B cell (primary cell): ENCODE measurements at places on chromosomes 1 and 21.

DNA sequence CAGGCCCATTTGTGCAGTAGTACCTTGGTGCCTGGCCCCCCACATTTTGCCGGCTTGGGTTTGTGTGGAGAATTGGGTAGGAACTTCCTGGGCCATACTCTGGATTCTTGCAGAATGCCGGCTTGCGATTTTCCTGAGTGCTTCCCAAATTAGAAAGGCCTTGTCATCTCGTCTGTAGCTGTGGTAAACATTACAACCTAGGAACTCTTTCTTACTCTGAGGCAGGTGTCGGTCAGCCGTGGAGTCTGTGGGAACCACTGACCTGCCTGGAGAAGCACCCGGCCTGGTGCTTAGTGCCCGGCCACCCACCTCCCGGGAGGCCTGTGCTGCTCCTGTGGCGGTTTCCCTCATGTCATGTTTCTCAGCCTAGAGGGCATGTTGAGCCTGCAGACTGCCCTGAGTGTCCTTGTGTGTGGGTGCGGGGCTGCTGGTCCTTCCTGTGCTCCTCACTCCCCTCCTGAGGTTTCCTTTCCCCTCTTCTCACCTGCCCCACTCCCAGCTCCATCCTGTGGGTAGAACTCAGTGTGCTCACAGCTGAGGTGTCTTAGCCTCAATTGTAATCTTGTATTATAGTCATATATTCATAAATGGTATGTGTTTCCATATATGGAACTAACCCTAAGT, 64.7 kb downstream of the S100B start:
- DNase-seq, result no peak

DNA sequence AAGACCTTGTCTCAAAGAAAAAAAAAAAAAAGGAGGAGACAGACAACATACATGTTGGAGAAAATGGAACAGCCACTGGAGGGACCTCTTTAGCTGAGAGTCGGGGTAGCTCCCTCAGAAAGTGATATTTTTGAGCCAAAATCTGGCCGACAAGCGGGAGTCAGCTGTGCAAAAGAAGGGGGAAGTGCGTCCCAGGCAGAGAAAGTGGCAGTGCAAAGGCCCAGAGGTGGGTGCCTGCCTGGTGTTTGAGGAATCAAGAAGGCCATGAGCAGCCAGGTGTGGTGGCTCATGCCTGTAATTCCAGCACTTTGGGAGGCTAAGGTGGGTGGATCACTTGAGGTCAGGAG, 6.1 kb upstream of the CROCC start:
- no peak for DNase-seq

- no peak for DNase-seq
Measured at GRCh38 chr1:41914516-41914915, 4.2 kb downstream of the HIVEP3 start.

- no peak for DNase-seq
Measured at GRCh38 chr1:47692196-47692595, 254.4 kb downstream of the FOXD2 start.

DNA sequence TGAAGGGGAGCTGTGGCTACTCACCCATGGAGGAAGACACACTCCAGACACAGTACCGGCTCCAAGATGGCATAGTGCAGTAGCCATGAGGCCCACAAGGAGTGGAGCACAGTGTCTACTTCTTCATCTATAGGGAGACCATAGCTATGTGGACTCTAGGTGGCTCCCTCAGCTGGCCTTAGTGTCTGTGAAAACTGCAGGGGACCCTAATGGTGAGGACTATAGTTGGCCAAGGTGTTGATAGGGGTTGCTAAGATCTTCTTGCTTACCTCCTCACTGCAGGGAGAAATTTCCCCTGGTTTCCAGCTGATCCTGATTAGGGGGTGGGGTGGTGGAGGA, 58.9 kb downstream of the DIPK1A start:
- no peak for DNase-seq

GRCh38 chr1:40872276-40872675, 10.1 kb upstream of the CITED4 start:
- DNase-seq, result no peak

- DNase-seq, result no peak
Measured at GRCh38 chr1:71242239-71242638, 161.4 kb upstream of the ZRANB2 start.

- no peak for DNase-seq
Measured at GRCh38 chr1:75472971-75473603, 137.8 kb downstream of the SLC44A5 start.

DNA sequence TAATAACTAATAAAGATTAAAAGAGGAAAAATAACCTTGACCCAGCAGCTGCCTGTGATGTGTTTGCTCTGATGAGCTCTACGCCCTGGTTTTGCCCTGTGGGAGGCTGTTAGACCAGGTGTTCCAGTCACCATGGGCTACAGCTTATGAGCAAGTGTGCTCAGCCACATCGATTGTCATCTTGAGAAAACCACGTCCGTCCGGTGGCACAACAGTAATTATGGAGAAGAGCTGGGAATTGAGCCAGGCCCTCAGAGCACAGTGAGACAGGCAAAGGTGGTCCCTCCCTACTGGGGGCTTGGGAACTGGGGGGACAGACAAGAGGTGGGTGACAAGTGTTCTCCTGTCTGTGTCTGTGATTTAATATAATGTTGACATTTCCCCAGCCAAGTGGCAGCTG, 420.5 kb downstream of the MATN1 start:
- no peak for DNase-seq

DNA sequence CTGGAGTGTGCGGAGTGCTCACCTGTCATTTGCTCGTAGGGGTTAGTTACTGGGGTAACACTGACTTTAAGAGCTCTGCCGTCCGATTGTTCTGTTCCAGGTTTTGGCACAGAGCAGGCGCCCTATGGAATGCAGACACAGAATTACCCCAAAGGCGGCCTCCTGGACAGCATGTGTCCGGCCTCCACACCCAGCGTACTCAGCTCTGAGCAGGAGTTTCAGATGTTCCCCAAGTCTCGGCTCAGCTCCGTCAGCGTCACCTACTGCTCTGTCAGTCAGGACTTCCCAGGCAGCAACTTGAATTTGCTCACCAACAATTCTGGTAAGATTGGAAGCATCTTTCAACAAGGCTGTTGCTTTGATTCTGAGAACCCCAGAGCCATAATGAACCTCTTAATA, 12.6 kb downstream of the ETS2 start:
- DNase-seq, result no peak

DNA sequence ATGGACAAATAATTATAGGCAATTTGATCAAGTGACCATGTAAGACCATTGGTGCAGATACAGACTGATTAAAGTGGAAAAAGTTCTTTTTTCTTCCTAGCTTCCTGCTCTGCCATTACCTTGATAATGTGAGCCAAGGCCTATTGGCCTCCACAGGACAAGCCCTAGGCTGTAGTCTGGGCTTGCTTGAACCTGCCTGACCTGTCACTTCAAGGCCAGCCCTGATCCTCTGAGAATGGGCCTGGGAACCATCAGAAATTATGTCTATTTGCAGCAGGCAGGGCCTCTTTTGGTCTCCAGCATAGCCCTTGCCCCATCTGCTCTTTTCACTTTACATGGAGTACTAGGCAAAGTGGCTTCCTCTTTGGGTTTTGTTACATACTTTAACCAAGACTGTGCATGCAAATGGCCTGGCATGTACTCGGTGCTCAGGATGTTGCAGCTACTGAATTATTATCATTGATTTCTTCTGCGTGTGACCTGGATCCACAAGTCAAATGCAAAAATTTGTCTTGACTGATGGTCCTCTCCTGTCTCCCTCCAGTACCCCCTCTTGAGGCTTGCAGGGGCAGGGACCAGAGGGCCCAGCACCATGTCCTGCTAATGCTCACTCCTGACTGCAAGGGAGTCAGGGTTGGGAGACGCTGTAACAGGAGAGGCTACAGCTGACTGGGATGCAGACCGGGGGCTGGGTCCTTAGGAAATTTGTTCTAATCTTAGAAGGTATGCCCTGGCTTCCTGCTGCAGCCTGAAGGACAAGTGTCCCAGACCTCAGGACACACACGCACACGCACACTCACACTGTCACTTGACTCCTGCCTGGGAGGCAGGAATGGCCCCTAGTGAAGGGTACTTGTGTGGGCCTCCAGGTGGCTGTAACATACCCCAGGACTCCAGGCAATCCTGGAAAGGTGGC, 39.4 kb downstream of the RCSD1 start:
- no peak for DNase-seq

- DNase-seq, result no peak
Measured at GRCh38 chr1:240099329-240099728, 7.6 kb downstream of the FMN2 start.

- no peak for DNase-seq
Measured at GRCh38 chr1:42369471-42369870, 11.1 kb upstream of the RIMKLA start.

DNA sequence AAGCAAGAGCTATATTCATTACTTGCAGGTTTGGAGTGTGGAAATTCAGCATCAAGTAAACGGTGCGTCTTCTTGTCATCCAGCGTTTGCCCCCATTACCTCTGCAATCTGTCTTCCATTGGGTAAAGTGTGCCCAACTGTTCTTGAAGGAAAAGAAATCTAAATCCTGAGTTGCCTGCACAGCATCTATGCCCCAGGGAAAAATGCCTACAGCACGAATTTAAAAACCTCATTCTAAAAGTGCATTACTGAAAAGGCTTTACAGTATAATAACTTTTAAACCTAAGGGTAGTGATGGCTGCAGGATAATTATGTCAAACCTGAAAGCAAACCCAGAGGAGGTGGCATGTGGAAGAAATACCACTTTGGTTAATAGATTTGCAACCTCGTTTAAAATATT, 37.2 kb downstream of the KCNK1 start:
- no peak for DNase-seq

- no peak for DNase-seq
Measured at GRCh38 chr1:75449998-75450397, 160.9 kb downstream of the SLC44A5 start.

DNA sequence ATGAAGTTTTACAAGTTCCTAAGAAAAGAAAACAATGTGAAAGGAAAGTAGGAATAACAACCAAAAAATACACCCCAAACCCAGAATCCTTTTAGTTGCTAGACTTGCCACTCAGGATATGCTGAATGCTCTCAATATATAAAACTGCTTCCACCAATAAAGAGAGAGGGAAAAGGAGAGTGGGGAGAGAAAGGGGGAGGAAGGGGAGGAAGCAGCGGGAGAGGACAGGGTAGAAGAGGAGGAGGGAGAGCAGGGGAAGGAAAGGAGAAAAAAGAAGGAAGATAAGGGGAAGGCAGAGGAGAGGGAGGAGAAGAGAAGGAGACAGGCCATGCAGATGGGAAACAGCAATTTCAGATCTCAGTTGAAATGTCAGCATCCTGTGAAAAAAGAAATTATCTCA, 198.4 kb downstream of the VAV3 start:
- DNase-seq, result no peak

GRCh38 chr1:154148807-154149206, 6.1 kb downstream of the NUP210L start:
- no peak for DNase-seq

GRCh38 chr1:166902279-166902678, 26.2 kb upstream of the TADA1 start:
- no peak for DNase-seq

GRCh38 chr1:116971965-116972673, 29.4 kb upstream of the CD101 start:
- DNase-seq, result no peak

DNA sequence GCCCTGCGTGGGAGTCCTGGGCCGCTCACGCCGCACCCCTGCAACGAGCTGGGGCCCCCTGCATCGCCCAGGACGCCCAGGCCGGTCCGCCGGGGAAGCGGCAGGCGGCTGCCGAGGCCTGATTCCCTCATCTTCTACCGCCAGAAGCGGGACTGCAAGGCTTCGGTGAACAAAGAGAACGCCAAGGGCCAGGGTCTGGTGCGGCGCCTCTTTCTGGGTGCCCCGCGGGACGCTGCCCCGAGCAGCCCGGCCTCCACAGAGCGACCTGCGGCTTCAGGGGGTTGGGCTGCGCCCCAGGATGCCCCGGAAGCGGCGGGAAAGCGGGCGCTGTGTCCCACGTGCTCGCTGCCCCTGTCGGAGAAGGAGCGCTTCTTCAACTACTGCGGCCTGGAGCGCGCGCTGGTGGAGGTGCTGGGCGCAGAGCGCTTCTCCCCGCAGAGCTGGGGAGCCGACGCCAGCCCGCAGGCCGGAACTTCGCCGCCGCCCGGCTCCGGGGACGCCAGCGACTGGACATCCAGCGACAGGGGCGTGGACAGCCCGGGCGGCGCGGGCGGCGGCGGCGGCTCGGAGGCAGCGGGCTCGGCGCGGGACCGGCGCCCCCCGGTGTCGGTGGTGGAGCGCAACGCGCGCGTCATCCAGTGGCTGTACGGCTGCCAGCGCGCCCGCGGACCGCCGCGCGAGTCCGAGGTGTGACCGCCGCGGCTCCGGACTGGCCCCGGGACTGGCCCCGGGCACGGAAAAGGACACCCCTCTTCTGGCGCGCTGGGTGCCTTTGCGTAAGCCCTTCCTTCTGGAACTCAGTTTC, 2.7 kb downstream of the FAM110D start:
- peak; percentile 69 for DNase-seq

- DNase-seq, result no peak
Measured at GRCh38 chr1:47913225-47913823, 83.9 kb downstream of the TRABD2B start.

DNA sequence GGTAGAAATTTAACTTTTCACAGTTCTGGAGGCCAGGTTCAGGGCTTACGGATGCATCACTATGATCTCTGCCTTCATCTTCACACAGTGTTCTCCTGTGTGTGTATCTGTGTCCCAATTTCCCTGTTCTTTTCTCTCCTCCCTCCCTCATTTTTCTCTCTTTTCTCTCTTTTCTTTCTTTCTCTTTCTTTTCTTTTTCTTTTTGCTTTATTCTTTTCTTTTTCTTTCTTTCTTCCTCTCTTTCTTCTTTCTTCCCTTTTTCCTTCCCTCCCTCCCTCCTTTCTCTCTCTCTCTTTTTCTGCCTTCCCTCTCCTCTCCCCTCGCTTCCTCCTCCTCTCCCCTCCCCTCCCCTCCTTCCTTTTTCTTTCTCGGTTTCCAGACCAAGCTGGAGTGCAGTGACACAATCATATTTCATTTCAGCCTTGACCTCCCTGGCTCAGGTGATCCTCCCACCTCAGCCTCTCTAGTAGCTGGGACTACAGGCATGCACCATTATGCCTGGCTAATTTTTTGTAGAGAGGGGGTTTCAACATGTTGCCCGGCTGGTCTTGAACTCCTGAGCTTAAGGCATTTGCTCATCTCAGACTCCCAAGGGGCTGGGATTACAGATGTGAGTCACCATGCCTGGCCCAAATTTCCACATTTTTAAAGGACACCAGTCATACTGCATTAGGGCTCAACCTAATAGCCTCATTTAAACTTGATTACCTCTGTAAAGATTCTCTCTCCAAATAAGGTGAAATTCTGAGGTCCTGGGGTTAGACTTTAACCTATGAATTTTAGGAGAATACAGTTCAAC, 115.9 kb downstream of the HUNK start:
- no peak for DNase-seq
